Stimulated activated CD4-positive, alpha-beta T cell treated with anti-CD3 and anti-CD28 coated beads, Interleukin-1b, Interleukin-23, amount 100 ng/mL, for 48 hours (primary cell): ENCODE measurements at places on chromosomes 13 and 19.

- DNase-seq, result no peak
Measured at GRCh38 chr13:46516599-46517338, 36.2 kb upstream of the LRCH1 start.

DNA sequence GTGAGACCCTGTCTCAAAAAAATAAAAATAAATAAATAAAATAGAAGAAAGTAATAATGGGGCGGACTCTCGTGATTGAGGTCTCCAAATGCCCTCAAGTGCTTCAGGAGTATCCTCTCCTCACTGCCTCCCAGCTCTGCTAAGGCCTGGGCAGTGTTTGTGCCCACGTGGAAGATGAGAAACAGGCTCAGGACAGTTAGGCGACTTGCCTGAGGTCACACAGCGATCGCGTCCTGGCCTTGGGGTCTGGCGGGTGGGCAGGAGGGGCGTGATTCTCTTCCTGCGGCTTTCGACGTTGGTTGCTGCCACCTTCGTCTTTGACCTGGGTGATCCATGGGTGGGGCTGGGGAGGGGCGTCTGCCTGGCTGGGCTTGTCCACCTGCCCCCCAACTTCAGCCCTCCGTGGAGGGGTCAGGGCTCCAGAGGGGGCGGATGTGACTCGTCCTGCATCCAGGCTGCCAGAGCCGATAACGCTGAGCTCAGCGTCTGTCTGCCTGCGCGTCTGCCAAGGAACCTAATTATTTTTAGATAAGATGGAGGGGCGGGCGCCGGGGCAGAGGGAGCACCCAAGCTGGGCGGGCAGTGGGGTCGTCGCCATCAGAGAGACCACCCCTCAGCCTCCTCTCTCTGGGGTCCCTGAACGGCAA is 56.9 kb downstream of the NFIC start:
- no peak for DNase-seq

DNA sequence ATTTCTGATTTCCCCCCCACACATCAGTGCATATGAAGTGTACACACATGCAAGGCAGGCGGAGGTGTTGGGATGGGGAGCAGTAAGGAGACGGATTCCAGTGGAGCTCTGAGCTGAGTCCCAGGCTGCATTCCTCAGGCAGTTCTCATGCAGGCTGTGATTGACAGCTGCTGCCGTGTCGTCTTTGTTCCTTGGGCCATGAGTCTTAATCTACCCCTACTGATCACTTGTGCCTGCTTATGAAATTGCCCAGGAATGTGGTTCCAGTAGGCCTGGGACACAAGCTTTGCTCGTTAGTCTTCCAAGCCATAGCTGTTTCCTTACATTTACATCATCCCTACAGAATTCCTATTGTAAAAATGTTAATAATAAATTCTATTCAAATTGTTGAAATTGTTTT is 1241.9 kb downstream of the UQCRFS1 start:
- DNase-seq, result no peak

- DNase-seq, result no peak
Measured at GRCh38 chr19:7924241-7924640, 1.7 kb downstream of the CTXN1 start.

GRCh38 chr13:31192306-31192705 is 7.5 kb upstream of the B3GLCT start:
- DNase-seq, result no peak

DNA sequence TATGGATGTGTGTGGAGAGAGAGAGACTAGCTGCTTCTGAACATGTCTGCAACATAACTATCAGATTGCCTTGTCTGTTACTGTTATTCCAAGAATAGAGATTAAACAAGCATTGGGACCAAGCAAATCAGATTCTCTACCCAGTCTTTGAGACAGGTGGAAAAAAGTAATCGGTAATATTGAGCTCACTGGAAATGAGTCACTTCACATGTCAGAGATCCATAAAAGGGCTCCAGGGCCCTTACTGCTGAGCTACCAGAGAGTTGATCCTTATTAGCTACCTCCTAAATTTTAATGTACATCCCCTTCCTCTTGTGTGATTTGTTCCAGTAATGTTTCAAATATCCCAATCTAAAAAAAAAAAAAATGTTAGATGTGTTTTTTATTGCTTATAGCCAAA is 2118.0 kb downstream of the PCDH9 start:
- DNase-seq, result no peak
